Ureter (tissue), 1 donor: ENCODE measurements at places on chromosomes 13 and 19. TPM values are rescaled to one million over a fixed set of nuclear protein-coding genes. Genes with fewer than 3 reads are reported as not detected.

- no peak for DNase-seq
These were observed 13.2 kb downstream of the CBY2 start for GRCh38 chr13:45715351-45715750.

- no peak for DNase-seq
These were observed 58.7 kb downstream of the RNF17 start for GRCh38 chr13:24822640-24823039.

- no peak for DNase-seq
These were observed 9.0 kb upstream of the ACSBG2 start for GRCh38 chr19:6126335-6126974.

The RAD23A gene
- 96.5 TPM for total RNA-seq

GRCh38 chr19:56170261-56170660 lies 5.5 kb upstream of the GALP start:
- no peak for DNase-seq

DNA sequence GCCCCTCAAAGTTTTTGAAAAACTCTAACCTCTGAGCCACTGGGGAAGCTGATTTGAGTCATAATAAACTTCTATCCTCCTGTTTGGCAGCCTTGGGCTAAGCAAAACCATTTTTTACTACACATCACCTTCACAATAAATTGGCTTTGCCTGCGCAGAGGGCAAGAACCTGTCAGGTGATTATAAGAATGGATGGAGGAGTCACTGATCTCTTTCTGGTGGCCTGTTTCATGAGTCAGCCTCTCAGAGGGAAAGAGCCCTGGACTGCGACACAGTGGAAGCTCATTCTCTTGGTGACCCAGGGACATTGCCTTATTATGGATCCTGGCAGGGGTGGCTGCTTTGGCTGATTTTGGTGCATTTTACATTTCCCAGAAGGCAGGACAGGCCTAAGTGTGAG lies 17.5 kb upstream of the PSG9 start:
- no peak for DNase-seq

DNA sequence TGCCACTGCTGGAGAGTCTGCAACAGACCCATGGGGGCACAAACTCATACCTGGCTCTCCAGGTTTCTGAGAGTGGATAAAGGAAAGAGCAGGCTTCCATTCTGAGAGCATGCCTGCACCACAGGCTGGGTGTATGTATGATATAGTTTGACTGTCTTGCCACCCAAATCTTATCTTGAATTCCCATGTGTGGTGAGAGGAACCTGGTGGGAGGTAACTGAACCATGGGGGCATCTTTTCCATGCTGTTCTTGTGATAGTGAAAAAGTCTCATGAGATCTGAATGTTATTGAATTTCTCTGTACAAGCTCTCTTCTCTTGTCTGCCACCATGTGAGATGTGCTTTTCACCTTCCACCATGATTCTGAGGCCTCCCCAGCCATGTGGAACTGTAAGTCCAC lies 50.2 kb downstream of the ERICH6B start:
- no peak for DNase-seq

The NLRP11 gene
- not detected for total RNA-seq

DNA sequence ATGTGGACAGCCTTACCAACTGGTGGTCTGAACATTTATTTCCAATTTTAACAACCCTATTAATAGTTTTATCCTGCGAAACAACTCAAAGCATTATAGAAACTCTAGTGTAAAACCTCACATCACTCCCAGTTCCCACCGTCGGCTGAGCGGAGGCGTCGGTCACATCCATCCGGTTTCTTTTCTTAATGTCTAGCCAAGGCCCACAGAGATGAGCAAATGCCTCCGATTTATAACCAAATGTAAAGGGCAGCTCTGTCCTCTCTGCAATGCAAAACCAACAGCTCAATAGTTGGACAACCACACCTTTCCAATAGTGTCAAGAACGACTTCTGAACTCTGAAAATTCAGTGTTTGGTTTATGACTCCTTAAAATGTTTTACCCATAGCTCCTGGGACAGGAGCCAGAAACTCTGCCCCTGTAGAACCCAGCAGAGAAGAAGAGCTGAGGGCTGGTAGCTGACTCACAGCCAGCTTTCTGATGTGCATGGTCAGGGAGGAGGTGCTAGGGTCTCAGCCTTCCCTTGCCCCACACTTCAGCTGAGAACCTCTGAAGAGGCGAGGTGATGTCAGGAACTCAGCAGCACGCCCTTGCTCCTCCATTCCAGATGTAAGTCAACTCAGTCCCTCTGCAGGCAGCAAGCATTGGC lies 90.2 kb upstream of the UQCRFS1 start:
- no peak for DNase-seq

DNA sequence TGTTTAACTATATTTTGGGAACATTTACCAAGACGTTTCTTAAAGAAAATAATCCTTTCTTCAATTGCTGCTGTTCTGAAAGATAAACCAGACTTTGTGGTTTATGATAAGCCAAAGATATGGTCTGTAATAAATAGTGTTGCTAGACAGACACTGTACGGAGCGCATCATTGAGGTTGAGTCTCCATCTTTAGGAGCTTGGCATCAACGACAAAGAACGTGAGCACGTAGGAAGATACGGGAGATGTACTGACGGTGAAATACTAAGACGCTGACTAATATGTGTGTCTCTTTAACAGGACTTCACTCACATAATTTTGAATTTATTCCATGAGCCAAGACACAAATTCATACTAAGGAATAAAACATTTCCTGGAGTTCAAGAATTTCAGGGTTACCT lies 16.2 kb downstream of the TEX29 start:
- DNase-seq, result no peak

The CYSLTR2 gene
- total RNA-seq, result 0.23 TPM

GRCh38 chr13:106230450-106230849 lies 305.0 kb downstream of the EFNB2 start:
- DNase-seq, result no peak

DNA sequence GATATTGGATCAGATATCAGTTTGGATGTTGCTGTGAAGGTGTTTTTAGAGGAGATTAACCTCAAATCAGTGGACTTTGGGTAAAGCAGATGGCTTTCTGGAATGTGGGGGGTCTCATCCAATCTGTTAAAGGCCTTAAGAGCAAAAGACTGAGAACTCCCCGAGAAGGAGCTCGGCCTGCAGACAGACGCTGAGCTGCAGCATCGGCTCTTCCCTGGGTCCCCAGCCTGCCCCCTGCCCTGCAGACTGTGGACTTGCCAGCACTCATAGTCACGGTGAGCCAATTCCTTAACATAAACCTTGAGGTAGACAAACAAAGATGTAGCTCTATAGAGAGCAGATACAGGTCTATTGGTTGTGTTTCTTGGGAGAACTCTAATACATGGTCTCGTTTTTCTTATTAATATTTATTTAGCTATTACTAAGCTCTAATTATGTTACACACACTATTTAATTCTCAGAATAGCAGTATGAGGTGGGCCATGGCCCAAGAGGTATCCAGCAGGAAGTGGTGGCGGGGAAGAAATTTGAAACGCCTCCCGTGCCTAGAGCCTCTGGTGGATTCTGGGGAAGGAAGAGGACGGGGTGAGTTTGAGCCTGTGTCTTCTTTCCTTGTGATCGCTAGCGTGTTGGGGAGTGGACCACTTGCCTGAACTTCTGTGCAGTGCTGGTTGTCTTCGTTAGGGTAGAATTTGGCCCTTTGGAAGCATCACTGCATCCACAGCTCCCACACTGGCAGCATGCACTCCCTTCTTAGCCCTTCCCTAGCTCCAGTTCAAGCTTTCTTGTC lies 305.3 kb downstream of the TEX29 start:
- no peak for DNase-seq

The CEACAM3 gene
- total RNA-seq, result not detected

DNA sequence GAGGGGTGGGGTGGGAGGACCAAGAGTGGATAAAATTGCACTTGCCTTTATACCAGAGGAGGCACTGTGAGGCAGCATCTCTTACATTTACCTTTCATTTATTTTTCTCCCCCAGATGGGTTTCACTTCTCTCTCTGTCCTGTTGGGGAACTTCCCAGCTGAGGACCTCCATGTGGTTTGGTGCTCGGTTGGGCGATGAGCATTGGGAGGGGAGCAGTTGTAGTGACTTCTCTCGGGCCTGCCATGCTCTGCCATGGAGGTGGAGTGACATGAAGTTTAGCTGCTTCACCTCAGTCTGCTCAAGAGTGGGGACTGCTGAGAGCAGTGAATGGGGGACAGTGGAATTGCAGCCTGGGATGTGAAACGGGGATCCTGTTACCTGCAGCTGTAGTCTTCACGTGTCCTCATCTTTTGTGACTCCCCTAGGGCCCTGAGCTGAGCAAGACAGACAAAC lies 23.1 kb upstream of the CXCL17 start:
- no peak for DNase-seq

DNA sequence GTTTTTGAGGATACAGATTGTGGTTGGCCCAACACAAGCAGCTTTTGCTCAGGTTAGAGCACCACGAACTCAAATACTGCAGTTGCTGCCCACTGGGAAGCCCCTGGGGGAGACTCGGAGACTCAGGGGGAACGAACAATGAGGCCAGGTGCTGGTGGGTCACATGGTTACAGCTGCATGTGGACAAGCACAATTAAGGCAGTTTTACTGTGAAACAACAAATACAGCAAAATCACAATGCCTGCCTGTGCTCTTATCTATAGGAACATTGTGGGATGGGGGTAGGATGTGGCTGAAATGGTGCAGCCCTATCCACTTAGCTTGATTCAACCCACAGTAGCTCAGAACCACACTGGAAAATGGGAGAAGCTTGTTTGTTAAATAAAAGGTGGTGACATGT lies 119.7 kb upstream of the SPATA13 start:
- DNase-seq, result no peak

GRCh38 chr13:97328222-97328790 lies 105.7 kb upstream of the RAP2A start:
- DNase-seq, result no peak

The LGALS14 gene
- not detected for total RNA-seq

- DNase-seq, result no peak
These were observed 52.9 kb downstream of the MBNL2 start for GRCh38 chr13:97274829-97275649.

The CNN1 gene
- total RNA-seq, result 301 TPM

DNA sequence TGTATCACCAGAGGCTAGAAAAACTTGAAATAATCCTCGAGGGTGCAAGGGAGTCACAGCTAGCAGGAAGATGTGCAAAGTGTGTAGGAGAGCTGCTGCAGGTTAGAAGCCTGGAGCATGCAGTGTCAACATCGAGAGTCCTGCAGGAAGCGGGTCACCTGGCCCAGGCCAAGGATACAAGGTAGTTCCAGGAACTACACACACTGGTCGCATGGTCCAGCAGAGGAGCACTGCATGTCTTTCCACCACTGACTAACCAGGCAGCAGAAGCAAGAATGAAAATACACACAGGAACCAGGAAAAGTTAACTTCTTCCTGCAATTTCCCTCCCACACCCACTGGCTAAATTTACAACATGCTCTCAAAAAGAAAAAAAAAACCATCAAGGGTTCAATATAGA lies 36.0 kb upstream of the MIR17HG start:
- DNase-seq, result no peak

DNA sequence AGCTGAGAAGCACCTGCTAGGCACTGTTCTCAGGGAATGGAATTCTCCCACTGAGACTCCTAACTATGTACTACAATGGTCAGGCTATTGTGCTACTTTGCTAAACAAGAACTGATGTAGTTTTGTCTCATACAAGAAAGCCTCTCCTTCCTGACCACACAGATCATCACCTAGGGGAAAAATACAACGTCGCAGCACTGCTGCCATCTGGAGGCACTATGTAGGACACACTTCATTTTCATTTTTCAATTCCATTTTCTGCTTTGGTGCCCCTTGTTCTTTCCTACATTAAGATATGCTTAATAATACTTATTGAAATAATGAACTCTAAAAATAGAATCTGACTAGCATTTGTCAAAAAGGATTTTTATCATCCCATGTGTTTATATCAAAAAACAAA lies 21.1 kb downstream of the PROSER1 start:
- DNase-seq, result no peak

DNA sequence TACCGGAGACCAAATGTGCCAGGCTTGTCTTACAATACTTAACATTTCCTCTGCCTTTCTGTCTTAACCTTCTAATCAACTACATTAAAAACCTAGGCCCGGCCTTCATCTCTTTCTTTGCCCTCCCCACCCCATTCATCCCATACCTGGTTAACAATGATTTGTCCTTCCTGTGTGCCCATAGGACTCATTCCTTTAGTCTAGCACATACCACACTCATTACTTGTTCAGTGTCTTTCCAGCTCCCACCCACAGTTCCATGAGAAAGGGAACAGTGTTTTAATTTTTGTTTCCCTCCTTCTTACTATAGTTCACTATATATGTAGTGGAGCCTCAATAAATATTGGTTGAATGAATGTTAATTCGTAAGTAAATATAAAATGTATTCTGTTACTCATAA lies 2.4 kb downstream of the CLN5 start:
- no peak for DNase-seq

The PRTN3 gene
- not detected for total RNA-seq

- no peak for DNase-seq
These were observed 3.5 kb upstream of the STK24 start for GRCh38 chr13:98580420-98580819.

DNA sequence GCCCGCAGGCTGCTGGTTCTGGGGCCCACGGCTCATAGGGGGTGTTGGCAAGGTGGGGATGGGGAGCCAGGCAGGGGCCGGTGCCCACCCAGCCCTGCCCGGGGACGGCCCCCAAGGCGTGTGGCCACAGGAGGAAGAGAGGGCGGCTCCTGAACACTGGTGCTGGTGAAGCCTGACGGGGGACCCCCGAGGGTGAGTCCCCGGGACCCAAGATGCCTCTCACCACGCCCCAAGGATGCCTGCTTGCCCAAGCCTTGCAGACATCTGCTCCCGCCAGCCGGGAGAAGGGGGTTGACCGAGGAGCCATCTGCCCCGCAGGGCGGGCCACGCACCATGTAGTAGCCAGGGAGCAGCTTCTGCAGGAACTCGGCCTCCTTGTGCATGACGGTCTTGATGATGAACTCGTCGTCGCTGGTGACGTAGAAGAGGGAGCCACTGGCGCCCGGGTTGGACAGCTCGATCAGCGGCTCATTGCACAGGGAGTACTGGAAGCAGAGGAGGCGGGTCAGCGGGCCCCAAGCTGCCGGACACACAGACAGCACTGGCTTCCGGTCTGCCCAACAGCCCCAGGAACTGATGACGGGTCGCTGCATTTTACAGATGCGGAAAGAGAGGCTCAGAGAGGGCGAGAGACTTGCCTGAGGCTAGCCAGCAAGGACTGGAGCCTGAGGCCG lies 29.6 kb upstream of the CACTIN start:
- no peak for DNase-seq
